ENCODE measurements at places on chromosomes 5 and 9.

DNA sequence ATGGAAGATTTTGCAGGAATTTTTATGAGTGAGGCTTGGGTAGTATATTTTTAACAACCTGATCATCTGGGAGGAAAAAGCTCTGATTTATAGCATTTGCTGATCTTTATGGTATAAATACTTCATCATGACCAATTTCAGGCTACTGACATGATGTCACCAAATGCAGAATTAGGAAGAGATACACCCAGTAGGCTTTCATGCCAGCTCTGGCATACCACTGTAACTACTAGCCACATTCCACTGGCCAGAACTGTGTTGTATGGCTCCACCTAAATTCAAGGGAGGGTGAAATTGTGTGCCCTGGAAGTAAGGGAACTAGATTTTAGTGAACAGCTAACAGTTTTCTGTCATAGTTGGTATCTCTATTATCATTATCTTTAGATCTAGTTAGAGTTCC, 17.6 kb downstream of the AP3S1 start:
- DNase-seq, result no peak

DNA sequence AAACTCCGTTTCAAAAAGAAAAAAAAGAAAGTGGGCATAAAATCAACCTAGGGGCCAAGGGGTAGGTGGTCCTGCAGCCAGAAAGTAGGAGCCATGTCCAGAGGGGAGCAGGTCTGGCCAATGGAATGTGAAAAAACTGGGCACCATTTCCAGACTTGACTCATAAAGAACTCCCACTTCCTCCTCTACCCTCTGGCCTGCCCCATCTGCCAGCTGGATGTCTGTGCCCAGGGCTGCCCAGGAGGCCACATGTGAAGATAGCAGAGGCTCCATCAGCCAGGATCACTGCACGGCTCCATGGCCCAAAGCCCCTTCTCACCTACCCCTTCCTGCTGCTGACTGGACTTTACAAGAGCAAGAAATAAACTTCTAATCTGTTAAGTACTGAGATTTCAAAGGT, 42.1 kb upstream of the EEIG1 start:
- DNase-seq, result no peak

GRCh38 chr5:67435032-67435431, 238.4 kb upstream of the CD180 start:
- DNase-seq, result no peak

GRCh38 chr5:116672203-116672602, 97.6 kb upstream of the SEMA6A start:
- DNase-seq, result no peak

Data from NCI-H1105 (cell line).